Endodermal cell (in vitro differentiated cells): ENCODE measurements at places on chromosomes 13 and 19. TPM values are rescaled to one million over a fixed set of nuclear protein-coding genes. Genes with fewer than 3 reads are reported as not detected.

DNA sequence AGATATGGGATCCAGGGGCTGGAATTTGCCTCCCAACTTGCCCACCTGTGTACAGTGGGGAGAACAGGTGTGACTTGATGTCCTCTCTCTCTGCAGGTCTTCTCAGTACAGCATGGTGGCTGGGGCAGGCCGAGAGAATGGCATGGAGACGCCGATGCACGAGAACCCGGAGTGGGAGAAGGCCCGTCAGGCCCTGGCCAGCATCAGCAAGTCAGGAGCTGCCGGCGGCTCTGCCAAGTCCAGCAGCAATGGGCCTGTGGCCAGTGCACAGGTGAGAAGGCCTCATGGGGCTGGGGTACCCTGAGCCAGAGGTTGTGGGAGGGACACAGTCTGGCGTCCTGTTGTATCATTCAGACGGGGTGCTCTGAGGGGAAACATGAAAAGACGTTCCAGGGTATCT lies 3.0 kb downstream of the LENG8 start:
- no peak overlapping the region for H3K4me3 ChIP-seq
- peaks cover 53% of the 10 kb centered on the region for H3K36me3 ChIP-seq
- peak; percentile 32 for DNase-seq
- no peak overlapping the region for H3K27ac ChIP-seq

DNA sequence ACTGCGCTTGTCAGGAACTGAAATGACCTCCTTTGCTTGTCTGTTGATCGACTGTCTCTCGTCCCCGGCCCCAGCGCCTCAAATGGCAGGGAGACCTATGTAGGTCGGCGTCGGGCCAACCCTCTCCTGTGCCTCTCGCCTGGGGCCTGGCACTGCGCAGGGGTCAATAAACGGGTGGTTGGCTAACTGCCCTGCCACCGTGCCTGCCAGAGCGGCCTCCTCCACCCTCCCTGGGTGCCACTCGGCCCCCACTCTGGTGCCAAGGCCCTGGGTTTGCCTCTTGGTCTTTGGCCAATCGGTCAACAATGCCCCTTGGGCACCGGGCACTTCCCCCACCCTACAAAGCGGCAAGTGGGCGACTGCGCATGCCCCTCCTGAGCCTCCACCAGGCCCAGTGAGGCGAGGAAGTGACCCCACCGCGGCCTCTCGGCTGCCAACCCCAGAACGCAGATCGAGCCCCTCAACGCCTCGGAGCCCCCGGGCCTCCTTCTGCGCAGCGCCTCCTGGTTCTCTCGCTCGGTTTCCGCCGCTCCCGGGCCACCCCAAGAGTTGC lies 1.1 kb downstream of the KEAP1 start:
- H3K27me3 ChIP-seq = no peaks in the 10 kb centered on the region
- peaks cover 17% of the 10 kb centered on the region for H3K36me3 ChIP-seq
- no peaks in the 10 kb centered on the region for H3K4me1 ChIP-seq
- H3K27ac ChIP-seq = peak overlapping the region; percentile 91
- H3K4me3 ChIP-seq = peak overlapping the region; percentile 90

DNA sequence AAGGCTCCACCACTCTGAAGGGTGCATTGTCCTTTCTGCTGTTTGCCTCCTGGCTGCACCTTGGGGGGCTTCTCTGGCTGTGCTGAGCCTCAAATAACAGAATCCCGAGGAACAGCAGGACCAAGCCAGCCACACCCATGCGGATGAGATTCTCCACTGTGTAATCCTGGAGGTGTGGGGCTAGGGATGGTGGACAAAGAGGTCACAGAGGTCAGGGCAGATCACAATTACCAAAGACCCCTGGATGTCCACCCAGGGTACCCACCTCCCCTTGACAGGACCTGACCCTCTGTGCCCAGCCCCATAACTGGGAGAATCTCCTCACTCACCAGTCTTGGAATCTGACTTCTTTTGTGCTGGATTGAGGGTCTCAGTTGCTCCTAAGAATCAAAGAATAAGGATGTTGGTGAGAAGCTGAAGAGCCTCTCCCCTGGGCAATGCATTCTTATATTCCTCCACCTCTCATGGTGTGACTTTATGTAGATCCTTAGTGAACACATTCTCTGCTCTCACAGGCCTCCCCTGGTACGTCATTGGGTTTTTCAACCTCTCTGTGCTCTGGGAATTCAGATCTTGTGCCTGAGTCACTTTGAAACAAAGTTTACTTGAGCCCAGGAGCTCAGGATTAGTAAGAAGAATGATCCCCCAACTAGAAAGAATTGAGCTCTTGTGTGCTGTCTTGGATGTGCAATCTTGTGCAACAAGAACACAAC lies 5.2 kb downstream of the LILRA4 start:
- DNase-seq = no peak
- H3K4me1 ChIP-seq = no peaks in the 10 kb centered on the region
- H3K4me3 ChIP-seq = no peak overlapping the region

DNA sequence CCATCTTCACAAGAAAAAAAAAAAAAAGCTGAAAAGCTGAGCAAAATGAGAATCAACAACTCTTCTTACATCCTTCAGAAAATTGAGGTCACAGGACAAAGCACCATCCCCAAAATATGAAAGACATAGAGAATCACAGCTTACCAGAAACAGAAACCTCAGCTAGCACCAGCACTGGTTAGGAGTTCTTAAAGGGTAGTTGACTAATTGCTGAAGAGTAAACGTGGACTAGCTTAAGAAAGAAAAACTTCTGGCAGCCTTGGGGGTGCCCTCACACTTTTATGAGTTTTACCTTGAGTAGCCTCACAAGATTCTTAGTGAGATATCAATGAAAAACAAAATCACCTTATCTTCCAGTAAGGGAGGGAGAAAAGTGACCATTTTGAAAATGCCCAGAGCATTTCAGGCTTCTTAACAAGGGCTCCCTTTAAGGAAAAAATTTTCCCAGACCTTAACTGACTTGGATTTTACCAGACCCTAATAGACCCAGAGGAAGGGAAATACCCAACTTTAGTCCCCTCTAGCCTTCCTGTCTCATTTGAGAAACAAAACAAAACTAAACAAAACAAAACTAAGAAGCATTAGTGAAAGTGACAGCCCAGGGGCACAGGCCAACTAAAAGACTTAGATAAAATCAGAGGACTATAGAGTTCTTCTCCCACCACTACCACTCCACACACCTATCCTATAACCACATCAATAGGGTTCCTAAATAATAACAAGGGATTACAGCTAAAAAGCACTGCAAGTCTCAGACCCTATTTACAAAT lies 888.6 kb downstream of the DIAPH3 start:
- DNase-seq = no peak
- no peak overlapping the region for H3K4me3 ChIP-seq
- no peaks in the 10 kb centered on the region for H3K36me3 ChIP-seq
- no peak overlapping the region for H3K27ac ChIP-seq
- peaks cover 4% of the 10 kb centered on the region for H3K4me1 ChIP-seq

POU2F2 gene
- 1.6 and 2.6 TPM in 2 replicates for total RNA-seq

C19orf67 gene
- 0.47 and 1.1 TPM in 2 replicates for total RNA-seq

ZSCAN22 gene
- 3.8 TPM in 2 replicates for total RNA-seq

TEX26 gene
- not detected in 3 replicates for total RNA-seq
